ENCODE measurements at places on chromosomes 11 and 22.

DNA sequence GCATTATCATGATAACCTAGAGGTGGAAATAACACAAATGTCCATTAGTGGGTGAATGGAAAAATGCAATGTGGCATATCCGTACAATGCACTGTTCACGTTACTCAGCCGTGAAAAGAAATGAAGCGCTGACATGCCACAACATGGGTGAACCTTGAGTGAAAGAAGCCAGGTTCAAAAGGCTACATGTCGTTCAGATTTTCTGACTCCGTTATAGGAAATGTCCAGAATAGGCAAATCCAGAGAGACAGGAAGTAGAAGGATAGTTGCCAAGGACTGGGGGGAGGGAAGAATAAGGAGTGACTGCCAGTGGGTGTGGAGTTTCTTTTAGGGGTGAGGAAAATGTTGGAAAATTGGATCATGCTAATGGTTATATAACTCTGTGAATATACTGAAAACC, 133.8 kb downstream of the ATXN10 start:
- no peak for DNase-seq

- DNase-seq, result no peak
Measured at GRCh38 chr11:76837696-76838677, 22.7 kb upstream of the ACER3 start.

- no peak for DNase-seq
Measured at GRCh38 chr11:98456308-98456680, 564.5 kb upstream of the CNTN5 start.

DNA sequence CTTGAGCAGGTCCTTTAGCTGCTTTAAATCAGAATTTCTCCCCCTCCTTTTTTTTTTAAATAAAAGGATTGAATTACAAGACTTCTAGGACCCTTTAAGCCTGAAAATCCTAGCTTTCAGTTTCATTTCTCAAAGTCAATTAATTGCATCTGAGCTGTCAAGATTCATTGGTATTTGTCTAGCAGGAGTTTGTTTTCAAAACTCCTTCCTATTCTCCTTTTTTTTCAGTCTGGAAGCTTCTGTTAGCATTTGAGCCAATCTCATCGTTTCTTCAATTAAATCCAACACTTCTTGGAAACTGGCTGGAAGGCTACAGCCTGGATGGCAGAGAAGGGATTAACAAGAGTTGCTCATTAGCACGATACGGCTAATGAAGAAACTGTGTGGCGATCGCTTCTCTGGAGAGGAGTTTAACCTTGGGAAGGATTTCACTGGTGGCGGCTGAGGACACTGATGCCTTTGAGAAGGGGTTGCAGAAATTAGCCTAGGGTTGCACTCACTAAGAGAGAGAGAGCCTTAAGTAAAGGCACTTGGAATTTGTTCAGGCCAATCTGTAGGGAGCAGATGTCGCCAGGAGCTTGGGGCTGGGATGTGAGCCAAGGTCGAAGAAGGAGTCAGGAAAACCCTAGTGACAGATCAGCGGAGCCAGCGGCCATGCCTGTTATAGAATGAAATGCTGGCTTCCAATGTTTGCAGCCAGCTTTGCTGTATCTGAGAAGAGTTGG, 43.8 kb upstream of the API5 start:
- DNase-seq, result no peak

DNA sequence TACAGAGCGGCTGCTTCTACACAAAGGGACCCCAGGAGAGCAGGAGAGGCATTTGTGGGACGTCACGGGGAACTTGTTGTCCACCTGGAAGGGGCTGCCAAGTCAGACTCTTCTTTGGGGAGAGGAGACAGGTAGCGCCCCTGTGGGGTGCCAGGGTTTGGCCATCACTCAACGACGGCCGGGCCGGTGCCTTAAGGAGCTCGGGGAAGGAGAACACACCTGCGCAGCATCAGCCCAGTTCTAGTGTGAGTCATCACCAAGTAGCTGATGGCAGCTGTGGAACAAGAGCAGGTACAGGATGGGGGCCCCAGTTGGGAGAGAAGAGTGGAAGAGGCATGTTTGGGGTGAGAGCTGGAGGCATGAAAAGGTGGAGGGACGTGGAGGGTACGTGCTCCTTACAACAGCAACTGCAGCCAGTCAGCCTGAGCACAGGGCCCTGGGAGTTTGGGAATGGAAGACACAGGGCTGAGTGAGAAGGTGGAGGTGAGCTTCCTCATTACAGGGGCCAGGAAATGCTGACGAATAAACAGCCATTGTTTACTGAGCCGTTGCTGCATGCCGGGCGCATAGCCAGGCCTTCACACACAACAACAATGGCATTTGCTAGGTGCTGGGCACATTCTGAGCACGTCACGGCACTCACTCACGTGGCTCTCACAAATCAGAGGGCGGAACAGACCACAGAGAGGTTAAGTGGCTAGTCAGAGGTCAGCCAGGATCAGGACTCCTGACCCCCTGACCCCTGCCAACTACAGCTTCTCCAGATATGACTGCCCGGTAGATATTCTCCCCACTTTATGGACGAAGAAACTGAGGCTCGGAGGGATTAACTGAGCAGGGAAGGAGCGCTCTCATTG, 29.1 kb upstream of the TP53I11 start:
- no peak for DNase-seq

DNA sequence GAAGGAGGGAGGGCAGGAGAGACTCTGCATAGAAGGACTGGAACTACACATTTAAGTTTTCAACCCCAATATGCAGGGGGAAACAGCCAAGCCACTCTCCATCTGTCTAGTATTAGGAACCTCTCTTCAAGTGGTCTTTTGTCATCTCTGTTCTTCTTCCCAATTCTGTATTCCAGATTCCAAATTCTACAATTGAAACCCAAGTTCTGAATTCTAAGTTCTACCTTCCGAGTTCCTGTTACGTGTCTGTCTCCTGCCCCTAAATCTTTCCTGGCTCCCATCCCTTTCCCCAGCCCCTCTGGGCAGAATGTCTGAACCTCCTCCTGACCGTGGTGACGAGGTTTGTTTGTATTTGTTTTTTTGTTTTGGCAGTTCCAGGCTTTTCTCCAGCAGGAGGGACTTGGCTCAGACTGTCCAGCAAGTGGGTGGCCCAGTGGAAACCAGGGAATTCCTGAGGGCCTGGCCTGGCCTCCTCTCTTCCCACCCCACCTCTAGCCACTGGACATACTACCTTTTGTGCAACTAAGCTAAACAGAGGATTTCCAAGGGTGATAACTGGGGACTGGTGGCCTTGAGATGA, 1.6 kb upstream of the THOC5 start:
- DNase-seq, result no peak

GRCh38 chr11:125063429-125064043, 431 bp downstream of the SLC37A2 start:
- no peak for DNase-seq

Data from naive thymus-derived CD8-positive, alpha-beta T cell (primary cell).